ENCODE measurements at places on chromosomes 7 and 10.
A peak's percentile ranks its signal among the peaks of the same experiment; 100 is the strongest.

- DNase-seq = no peak
Measured at GRCh38 chr7:73613954-73614735, 10.2 kb downstream of the MLXIPL start.

DNA sequence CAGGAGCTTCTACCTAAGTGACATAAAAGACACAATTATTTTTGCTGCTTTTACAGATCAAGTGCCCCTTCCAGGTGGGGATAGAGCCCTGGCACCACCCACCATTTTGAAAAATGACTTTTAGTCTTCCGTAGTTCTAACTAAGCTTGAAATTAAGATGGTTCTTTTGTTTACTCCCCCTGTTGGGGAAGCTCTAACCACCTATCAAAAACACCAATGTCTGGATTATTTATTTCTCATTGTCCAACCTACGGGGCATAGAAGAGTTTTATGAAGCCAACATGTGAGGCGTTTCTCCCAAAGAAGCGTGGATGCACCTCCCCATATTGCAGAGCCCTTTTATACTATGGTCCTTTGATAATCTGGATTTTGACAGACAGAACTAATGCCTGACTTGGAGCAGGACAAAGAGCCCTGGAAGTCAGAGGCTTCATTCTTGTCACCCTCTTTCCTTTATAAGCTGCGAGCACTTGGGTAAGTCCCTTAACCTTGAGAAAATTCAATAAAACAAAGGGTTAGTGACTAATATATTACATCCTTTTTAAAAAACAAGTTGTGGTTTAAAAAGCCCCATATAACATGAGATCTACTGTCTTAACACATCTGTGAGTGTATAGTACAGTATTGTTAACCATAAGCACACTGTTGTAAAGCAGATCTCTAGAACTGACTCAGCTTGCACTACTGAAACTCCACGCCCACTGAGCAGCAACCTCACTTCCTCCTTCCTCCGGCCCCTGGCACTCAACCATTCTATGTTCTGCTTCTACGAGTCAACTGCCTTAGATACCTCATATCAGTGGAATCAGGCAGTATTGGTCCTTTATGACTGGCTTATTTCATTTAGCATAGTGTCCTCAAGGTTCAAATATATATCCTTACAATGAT is 67.5 kb downstream of the ATXN7L1 start:
- DNase-seq = peak; percentile 65

DNA sequence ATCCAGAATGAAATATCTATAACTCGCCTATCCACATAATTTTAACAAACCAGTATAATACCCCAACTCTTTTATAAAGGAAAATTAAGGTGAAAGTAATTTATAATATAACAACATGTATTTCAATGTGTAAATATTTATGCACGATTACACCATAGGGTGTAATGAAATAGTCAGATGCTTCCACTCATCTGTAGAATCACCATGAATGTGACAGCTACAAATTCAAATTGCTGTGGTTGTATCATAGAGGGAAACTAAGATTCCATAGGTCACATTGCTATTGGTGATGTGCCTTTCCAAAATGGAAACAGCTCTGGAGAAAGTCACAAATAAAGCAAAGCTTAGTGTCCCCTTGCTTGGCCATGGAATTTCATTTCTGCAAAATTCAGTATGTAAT is 95.7 kb downstream of the CPED1 start:
- no peak for DNase-seq

- DNase-seq = no peak
Measured at GRCh38 chr10:92849234-92849525, 860 bp downstream of the EXOC6 start.

GRCh38 chr10:119176166-119176565 is 2.4 kb downstream of the PRDX3 start:
- no peak for DNase-seq

GRCh38 chr7:98283127-98283886 is 1.8 kb downstream of the BRI3 start:
- DNase-seq = peak; percentile 38

DNA sequence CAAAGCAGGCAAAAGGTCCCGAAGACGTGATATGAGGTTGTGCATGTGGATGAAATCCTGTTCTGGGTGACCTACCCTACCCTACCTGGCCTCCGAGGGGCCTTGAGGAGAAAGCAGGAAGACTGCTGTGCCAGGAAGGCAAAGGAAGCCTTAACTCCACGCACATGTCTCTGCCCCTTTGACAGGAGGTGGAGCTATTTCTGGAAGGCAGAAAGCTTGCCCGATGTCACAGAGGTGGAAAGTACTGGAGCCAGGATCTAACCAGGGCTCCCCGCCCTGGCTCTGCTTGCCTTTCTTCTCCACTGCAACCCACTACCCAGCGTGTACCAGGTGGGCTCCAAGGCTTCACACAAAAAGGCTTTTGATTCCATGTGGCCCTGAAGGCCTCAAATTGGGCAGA is 66.4 kb upstream of the DDC start:
- no peak for DNase-seq

DNA sequence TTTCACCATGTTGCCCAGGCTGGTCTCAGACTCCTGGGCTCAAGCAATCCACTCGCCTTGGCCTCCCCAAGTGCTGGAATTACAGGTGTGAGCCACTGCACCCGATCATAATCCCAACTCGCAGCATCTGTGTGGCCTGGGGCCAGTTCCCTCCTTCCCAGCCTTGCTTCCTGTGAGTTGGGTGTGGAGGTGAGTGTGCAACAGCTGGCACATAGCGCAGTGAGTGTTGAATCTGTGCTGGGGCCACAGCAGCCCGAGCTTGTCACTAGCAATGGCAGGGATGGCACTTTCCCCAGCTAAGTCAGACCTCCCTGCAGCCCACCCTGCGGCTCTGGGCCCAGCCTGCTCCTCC is 12.2 kb downstream of the TMEM184A start:
- DNase-seq = no peak

GRCh38 chr7:128408709-128409595 is 830 bp downstream of the IMPDH1 start:
- no peak for DNase-seq

GRCh38 chr10:17236468-17237148 is 8.6 kb downstream of the VIM start:
- DNase-seq = no peak

DNA sequence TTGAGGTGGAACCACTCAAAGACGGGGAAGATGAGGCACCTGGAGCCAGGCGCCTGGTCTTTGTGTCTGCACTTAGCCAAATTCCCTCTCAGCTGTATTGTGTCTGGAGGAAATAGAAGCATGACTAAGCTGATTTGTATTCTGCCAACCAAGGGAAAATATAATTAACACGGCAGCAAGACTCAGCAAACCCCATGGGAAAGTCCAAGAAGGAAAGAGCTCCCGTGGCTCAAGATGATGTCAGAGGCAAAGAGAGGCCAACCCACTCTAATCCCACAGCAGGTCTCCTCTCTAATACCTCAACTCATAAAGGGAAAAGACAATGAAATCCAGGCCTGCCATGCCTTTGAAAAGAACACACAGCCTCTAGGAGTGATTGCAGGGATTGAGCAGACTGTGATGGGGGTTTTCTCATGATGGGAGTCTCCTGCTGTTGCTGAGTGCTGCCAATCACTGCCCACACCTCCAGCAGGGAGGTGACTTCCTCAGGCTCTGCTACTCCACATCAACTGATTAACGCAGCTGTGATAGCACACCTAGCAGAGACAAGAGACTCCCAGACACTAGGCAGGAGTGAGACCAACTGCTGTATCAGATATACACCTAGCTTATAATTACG is 255.5 kb upstream of the C7orf33 start:
- DNase-seq = no peak

GRCh38 chr7:76358011-76358480 is 745 bp downstream of the YWHAG start:
- DNase-seq = peak; percentile 33

DNA sequence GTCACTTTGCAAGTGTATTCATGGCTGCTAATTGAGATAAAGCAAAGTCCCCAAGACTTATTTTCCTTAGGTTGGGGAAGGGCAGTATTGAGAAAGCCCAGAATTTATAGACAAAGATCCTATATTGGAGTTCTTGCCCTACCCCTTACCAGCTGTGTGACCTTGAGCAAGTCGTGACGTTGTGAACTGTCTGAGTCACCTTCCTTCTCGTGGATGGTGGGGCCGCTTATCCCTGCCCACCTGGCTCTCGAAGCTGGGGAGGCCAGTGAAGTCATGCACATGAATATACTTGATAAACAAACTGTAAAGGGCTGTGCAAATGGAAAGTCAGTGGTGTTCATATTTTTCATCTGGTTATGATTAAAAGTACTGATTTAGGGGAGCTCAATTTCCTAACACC is 127.4 kb downstream of the TACC2 start:
- DNase-seq = no peak

DNA sequence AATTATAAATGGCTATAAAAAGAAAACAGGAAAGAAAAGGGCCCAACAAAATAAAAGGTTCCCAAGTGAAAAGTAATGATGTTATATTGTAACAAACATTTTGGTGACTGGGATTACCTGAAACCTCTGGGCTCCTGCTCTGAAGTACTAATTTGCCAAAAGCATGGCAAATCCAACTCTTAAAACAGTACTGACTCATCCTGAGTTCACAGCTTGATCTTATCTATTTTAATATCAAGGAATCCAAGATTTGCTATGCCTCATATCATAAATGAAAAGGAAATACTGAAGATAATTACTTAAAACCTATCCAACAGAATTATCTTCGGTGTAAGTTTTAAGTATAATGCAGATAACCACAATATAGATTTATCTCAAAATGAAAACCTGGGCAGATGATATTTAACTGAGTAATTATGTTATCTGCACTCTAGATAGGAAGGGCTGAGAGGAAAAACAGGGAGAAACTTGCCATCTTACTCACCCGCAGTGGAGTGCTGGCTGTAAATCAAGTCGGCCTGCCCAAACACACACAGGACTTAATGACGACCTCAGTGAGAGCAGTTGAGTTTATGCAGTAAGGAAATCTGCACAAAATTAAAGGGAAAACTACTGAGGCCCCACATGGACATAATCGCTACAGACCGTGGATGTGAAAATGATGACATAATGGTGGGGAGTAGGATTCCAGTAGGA is 48.4 kb downstream of the MPP7 start:
- DNase-seq = peak; percentile 31

DNA sequence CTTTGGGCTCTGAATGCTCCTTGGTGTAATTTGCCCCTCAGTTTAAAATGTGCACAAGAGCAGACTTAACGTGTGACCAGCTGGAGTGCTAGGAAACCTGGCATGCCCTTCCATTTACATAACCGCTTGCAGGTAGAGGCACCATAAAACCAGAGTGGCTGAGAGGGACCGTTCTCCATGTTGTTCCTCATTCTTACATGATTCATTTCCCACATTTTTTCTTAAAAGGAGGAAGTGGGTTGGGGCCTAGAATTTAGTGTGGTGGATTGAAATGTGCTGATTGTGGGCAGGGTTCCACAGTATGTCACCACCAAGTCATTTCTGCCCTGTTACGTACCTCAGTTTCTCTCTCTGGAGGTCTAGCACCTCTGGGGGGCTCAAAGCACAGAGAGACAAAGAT is 375.8 kb upstream of the VSTM2A start:
- no peak for DNase-seq

GRCh38 chr7:38839851-38840250 is 69.1 kb downstream of the VPS41 start:
- no peak for DNase-seq

- peak; percentile 40 for DNase-seq
Measured at GRCh38 chr7:47154791-47155190, 427.1 kb downstream of the TNS3 start.

GRCh38 chr7:114923403-114923713 is 1.5 kb downstream of the MDFIC start:
- DNase-seq = no peak

DNA sequence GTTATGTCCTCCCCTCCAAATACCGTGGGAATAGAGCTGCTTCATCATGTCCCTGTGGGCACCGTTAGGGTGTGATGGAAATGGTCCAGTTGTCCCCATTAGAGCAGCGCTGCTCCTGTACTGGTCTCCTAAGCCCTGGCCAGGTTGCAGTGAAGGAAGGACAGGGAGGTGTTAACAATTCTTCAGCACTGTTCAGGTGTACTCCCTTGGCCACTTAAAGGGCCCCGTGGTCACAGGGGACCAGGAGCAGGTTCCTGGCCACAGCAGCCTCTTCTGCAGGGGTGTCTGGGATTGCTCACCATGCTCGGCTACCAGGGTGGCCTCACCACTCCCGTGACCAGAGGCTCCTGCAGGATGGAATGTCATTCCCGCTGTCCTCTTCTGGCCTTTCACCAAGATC is 65.8 kb downstream of the MINDY4 start:
- DNase-seq = no peak

GRCh38 chr7:108535257-108535656 is 9.3 kb upstream of the PNPLA8 start:
- no peak for DNase-seq

DNA sequence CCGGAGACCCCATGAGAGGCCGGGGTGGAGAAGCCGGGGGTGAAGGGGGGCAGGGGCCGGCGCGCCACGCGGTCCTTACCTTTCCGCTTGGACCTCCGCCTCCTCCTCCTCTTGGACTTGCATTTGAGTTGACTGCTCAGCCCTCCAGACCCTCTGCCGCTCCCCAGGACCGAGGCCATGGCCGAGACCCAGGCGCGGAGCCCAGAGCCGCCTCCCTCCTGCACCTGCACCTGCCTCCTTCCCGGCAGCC is 428 bp downstream of the ADARB2 start:
- DNase-seq = no peak

- DNase-seq = no peak
Measured at GRCh38 chr7:6651851-6652445, 14.8 kb downstream of the ZNF316 start.

DNA sequence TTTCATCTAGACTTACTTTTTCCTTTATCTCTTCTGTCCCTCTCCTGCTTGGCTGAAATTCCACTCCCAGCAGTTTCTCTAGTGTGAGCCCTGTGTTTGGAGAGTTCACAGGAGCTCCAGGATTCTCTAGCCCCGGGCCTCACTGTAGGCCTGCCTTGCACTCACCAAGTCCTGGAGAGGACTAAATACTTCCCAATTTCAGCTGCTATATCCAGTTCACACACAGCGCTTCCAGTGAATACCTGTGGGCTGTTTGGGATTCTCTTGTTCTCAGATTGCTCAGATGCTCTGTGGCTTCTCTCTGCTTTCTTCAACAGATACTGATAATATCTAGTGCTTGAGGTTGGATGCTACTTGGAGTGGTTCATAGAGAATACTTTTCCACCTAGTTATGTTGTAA is 46.0 kb downstream of the MINPP1 start:
- DNase-seq = no peak

- no peak for DNase-seq
Measured at GRCh38 chr10:43982250-43982649, 333.6 kb upstream of the ZNF32 start.

Measured in AG08395 (cell line).